ENCODE measurements at places on chromosomes 2 and 18.

DNA sequence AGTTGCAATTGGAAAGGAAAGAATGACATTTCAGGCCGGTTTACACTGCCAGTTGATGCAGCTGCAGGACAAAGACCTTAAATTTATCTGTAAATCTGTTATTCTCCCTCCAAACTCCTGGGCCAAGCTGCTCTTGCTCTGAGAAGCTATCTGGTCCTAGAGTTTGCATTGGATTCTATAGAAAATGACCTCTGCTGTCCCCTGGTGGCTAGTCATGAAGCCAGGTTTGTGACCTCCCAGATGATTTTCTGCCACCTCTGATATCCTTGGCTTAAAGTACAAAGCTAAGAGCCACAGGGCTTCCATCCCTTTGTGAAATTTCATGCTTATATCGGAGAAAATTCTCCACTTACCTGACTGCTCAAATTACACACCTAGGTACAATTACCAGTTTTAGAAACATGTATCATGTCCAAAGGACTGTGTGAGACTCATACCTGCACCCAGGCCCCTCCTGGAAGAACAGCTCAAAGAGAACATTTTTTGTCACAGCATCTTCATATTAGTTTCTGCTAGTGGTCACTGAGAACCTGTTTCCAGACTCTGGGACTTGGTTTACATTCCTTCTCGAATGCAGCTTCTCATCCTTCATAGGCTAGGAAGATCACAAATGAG lies 28.9 kb upstream of the IER3IP1 start:
- DNase-seq, result peak; percentile 13

DNA sequence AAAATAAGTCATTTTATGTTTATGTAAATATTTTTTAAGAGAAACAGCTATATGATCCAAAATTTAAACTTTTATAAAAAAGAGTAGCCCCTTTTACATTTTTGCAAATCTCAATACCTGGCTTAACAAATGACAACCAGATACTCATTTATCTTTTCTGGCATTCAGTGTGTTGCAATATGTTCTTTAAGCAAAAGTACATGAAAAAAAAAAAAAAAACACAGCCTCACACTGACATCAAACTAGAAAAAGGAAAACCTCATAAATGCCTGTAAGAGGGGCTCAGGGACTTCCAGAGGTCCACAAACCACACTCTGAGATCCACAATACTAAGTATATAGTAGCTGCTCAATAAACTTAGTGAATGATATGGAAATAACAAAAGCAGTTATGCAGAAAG lies 21.9 kb downstream of the PPP4R3B start:
- DNase-seq, result no peak

GRCh38 chr2:135052042-135052876 lies at the start of gene RAB3GAP1:
Gene RAB3GAP1, plus strand, starts transcription at chr2:135052292. Its CDS starts 16 bp downstream, at chr2:135052308.
- DNase-seq, result peak; percentile 86

DNA sequence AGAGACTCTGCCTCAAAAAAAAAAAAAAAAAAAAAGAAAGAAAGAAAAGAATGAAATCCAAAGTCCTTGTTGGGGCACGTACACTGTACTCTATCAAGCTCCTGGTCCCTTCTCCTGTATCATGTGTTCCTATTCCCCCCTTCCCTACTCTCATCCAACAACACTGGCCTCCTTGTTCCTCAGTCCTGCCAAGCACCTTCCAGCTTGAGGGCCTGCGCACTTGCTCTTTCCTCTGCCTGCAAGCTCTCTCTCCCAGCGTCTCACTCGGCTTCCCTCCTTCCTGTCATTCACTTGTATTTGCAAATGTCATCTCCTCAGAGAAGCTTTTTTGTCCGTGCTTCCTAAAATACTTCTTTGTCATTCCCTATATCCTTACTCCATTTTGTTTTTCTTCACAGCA lies 10.8 kb upstream of the KIF3C start:
- no peak for DNase-seq

GRCh38 chr2:58862244-58862643 lies 621.1 kb upstream of the FANCL start:
- DNase-seq, result no peak

- no peak for DNase-seq
Observed at GRCh38 chr2:225600865-225601264, 201.4 kb downstream of the NYAP2 start.

- no peak for DNase-seq
Observed at GRCh38 chr2:158575051-158575635, 118.4 kb downstream of the PKP4 start.

DNA sequence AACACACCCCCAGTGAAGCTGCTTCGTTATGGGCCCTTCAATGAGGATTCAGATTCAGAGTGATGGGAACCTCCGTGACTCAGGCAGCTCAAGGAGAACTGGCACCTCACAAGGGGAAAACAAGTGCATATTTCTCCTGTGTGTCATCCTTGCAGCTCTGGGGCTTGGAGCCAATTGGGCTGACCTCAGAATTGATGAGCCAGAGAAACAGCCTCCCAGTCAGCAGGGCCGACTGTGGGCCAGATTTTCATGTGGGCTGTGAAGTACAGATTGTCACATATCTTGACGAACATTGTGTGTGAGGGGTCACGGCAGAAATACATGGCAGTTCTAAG lies 189.6 kb upstream of the SP5 start:
- no peak for DNase-seq

DNA sequence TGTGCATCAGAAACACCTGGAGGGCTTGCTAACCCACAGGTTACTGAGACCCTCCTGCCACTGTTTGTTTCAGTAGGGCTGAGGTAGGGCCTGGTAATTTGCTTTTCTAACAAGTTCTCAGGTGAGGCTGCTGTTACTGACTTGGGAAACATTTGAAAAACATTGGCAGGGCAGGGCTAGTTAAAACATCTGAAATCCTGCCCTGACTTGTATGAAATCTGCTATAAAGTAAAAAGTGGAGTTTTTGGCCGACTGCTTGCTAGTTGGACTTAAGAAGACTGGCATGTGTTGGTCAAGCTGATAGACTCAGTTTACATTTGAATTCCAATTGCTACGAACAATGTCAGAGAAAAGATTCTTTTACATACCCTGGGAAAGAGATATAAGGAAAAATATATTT lies 111.6 kb upstream of the DLX2 start:
- DNase-seq, result no peak

GRCh38 chr2:84972932-84973331 lies 2.0 kb downstream of the KCMF1 start:
- no peak for DNase-seq

Data from stimulated activated CD8-positive, alpha-beta memory T cell treated with anti-CD3 and anti-CD28 coated beads, Interleukin-4, amount 100 ng/mL, for 24 hours (primary cell).